Kidney tubule cell (primary cell): ENCODE measurements at places on chromosomes 2 and 18.

DNA sequence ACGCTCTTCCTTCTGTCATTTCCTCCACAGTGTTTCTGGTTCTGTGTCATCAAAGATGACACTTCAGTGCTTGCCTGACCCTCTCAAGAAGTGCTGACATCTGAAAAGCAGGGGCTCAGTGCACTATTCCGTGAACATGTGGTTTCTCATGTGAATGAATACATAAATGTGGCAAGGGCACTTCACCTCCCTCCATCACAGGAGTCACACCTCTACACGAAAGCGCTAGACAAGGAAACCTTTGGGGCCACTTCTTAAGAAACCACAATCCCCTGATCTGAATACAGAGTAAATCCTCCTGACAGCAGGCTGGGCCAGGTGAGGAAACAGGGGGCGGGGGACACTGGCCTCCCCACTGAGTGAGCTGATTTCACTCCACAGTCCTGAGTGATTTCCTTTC lies 145.8 kb upstream of the ACAA2 start:
- DNase-seq = no peak

- peak; percentile 60 for DNase-seq
These were observed 354.8 kb downstream of the MEIS1 start for GRCh38 chr2:66789741-66790140.

GRCh38 chr2:149648282-149649030 lies 60.9 kb upstream of the MMADHC start:
- peak; percentile 98 for DNase-seq

GRCh38 chr18:42891705-42892104 lies 223.8 kb downstream of the RIT2 start:
- DNase-seq = no peak

- no peak for DNase-seq
These were observed 135.7 kb upstream of the NFATC1 start for GRCh38 chr18:79260023-79260422.

DNA sequence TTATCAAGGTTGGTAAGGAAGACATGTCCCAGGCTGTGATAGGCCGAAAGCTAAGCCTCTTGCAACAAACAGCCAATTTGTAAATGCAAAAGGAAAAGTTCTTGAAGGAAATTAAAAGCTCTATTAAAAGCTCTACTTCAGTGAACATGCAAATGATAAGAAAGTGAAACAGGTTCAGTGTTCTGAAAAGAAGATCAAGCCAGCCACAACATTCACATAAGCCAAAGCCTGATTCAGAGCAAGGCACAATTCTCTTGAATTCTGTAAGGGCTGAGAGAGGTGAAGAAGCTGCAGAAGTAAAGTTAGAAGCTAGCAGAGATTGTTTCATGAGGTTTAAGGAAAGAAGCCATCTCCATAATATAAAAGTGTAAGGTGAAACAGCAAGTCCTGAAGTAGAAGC lies 1259.5 kb upstream of the PIK3C3 start:
- no peak for DNase-seq

DNA sequence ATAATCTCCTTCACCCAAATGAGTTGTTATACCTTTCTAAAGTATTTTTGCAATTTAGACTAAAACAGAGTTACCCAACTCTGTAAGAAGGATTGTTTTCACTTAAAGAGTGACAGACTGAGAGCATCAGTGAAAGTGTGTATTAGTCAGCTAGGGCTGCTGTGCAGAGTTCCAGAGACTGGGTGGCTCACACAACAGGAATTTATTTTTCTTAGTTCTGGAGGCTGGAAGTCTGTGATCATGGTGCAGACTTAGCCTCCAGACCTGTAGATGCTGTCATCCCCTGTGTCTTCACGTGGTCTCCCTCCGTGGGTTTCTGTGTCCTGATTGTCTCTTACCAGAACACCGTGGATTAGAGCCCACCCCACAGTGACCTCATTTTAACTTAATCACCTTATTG lies 40.0 kb downstream of the BCL2L11 start:
- DNase-seq = peak; percentile 93

- peak; percentile 23 for DNase-seq
These were observed 43.4 kb upstream of the ANKRD62 start for GRCh38 chr18:12049978-12050811.

- peak; percentile 87 for DNase-seq
These were observed 13.9 kb upstream of the UGP2 start for GRCh38 chr2:63827749-63828148.
